ENCODE measurements at places on chromosomes 1 and 21. TPM values are rescaled to one million over a fixed set of nuclear protein-coding genes. Genes with fewer than 3 reads are reported as not detected.
A peak's percentile ranks its signal among the peaks of the same experiment; 100 is the strongest.

- DNase-seq: no peak
Measured at GRCh38 chr1:184533915-184534314, 147.1 kb downstream of the C1orf21 start.

DNA sequence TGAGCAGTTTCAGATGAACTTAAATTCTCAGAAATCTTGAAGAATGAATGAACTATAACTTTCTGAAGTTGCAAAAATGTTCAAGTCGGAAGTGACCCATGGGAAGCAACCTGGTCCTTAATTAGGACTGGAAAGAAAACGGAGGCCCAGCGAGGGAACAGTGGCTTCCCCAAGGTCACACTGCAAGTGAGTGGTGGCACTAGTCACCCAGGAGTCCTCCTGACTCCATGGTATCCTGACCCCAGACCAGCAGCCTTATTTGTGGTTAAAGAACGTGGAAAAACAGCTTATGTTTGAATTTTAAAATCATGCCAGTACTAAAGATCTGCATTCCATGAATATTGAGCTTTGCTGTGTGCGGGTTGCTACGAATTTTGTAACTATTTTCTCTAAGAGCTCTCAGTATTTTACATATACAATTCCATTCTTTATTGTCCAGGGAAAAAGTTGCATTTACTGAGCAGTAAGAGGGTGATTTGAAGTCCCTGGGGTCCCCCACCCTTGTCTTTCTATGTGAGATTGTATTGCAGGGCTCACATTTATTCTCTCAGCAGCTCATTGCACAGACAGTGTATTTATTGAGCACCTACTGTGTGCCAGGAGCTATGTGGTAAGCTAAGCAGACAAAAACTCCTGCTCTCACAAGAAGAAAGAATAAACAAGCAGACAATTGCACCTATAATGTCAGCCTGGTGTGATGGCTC, 61.6 kb upstream of the ATP5PO start:
- DNase-seq: peak; percentile 33

RGS5 gene
- 12.3 TPM for polyA plus RNA-seq

TCP10L gene
- 0.24 TPM for polyA plus RNA-seq

- DNase-seq: no peak
Measured at GRCh38 chr1:114061121-114061830, 82.0 kb downstream of the OLFML3 start.

PM20D1 gene
- 0.02 TPM for polyA plus RNA-seq

- no peak for DNase-seq
Measured at GRCh38 chr1:235892734-235893413, 26.2 kb upstream of the LYST start.

GRCh38 chr1:109290998-109291397, 8.1 kb upstream of the PSRC1 start:
- DNase-seq: no peak

DNA sequence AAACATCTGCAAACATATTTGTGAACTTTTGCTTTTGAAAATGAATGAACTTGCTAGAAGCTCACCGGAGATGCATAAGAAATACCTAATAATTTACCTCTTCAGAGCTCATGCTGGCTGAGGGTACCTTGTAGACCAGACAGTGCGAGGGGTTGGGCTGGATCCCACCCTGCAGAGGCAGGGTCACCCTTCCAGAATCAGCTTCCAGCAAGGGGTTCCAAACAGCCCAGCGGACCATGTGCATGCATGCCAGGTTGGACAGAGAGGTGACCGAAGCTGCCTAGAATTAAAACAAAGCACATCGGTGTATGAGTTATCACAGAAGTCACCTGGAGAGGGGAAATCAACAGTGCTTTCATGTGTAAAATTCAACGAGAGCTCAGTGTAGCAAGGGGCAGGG, 59.2 kb downstream of the NPHP4 start:
- no peak for DNase-seq

DNA sequence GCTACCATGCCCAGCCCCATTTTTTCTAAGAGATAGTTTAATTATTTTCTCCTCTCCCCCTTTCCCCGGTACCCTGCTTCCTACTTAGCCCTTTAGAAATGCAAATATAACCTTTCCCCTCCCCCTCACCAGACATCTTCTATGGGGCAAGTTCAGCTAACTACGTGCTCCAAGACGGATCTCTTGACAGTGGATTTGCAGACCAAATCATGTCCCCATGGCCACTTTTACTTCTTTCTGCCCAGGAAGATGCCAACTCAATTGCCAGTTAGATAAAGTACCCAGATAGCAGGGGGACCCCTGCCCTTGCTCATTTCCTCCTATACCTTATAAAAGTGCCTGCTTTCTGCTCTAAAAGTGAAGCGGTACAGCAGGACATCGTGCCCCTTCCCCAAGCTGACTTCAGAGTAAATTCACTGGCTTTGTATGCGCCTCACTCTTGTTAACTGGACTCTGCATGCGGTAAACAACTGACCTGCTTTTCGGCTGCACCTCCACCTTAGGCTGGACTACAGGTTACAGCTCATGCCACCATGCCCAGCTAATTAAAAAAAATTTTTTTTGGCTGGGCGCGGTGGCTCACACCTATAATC, 7.4 kb downstream of the DNAJC11 start:
- no peak for DNase-seq

NUDT4B gene
- 17.5 TPM for polyA plus RNA-seq

SAMD11 gene
- 0.40 TPM for polyA plus RNA-seq

DNA sequence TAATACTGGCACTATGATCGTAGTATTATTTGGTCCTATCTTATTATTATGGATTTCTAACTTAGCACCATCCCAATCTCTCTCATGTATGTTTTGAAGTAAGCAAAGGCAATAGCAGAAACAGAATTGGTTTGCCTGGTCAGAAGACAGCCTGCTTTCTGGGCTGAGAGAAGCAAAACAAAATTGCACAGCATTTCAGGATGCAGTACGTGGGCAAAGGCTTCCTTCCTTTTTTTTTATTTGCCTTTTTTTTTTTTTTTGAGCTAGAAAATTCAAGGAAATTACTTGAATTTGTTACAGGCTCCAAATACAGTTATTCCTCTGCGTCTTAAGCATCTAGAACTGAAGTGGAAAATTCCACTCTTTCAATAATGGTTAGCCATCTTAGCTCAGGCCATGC, 8.8 kb downstream of the CDA start:
- no peak for DNase-seq

CD1D gene
- not detected for polyA plus RNA-seq

SLC9A1 gene
- polyA plus RNA-seq: 4.9 TPM

- DNase-seq: no peak
Measured at GRCh38 chr1:29505532-29506220, 269.4 kb downstream of the PTPRU start.

DNA sequence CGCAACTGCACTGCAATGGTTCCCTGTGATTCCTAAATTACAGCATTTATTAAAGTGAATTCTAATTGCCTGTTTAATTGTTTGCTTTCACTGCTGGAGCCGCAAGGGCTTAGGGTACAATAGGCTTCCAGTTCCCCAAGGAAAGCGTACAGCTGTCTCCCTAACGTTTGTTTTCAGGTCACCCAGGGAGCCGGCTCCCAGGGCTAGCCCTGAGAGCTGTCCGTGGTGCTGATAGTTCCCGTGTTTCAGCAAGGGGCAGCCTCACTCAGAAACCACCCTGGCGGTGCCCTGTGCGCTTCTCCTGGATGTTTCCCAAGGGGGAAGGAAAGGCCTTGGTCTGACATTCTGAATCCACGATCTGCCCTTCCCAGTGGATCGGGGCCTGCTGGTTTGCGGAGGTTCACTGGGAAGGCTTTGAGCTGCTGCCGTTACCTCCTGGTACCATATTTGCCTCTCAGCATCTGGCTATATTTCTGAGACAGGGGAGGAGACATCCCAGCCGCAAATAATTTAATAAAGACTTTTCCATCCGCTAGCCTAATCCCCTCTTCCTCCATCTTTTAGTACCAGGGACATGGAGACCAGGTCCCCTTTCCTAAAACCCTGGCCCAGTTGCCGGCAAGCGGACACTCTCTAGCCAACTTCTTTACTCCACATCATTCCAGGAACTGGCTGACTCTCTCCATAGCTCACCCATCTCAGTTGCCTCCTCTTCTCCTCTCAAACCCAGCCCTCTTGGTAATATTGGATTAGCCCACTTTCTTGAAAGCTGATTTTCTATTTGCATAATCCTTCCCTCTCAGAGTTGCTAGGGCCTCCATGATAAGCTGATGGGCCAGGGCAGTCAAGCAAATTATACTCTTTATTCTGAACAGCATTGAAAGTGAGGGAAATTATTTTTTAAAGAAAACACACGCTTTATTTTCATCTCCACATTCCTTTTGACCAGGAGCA, 149.0 kb downstream of the IGSF21 start:
- DNase-seq: peak; percentile 2

NCAM2 gene
- 4.1 TPM for polyA plus RNA-seq

DNA sequence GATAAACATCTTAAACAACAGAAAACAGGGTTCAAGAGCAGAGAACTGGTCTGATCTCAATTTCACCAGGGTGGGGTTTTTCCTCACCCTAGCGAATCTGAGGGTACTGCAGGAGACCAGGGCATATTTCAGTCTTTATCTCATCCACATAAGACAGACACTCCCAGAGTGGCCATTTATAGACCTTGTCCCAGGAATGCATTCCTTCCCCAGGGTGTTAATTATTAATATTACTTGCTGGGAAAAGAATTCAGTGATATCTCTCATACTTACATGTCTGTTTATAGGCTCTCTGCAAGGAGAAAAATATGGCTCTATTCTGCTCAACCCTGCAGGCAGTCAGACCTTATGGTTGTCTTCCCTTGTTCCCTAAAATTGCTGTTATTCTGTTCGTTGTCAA, 84.1 kb downstream of the LYPLAL1 start:
- no peak for DNase-seq
